IPS-NIHi11 (cell line): ENCODE measurements at places on chromosomes 11 and 22.
A peak's percentile ranks its signal among the peaks of the same experiment; 100 is the strongest.

- DNase-seq: no peak
Measured at GRCh38 chr22:22070371-22070824, 87.8 kb upstream of the TOP3B start.

DNA sequence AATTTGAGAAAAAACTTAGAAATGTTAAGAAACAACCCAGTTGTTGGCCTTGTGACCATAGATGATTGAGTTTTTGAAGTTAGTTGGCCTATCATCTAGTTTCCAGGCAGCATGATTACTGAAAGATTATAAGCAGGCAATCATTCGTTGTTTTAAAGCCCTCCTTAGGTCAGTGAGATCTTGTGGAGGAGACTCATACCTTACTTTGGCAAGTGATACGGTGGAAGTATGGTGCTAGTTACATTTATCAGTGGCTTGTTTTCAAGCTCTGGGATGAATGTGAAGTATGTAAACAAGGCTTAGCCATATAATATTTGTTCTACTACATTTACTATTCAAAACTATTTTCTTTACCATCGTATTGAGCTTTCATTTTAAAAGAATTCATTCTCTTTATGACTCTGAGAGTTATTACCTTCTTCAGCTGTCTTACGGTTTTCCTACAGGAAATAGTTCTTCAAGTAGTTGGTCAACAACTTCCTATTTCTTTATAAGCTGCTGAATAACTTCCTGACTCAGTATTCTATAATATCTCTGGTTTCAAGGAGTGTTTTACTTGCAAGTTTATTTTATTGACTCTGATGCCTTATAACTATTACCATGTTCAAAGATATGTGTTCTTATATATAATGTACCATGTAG, 7.3 kb downstream of the YAP1 start:
- no peak for DNase-seq

GRCh38 chr11:126512741-126513715, 157.5 kb downstream of the ST3GAL4 start:
- no peak for DNase-seq

- peak; percentile 4 for DNase-seq
Measured at GRCh38 chr11:32615422-32615821, 31.8 kb downstream of the EIF3M start.

GRCh38 chr22:45271667-45272201, 13.0 kb upstream of the UPK3A start:
- DNase-seq: no peak

DNA sequence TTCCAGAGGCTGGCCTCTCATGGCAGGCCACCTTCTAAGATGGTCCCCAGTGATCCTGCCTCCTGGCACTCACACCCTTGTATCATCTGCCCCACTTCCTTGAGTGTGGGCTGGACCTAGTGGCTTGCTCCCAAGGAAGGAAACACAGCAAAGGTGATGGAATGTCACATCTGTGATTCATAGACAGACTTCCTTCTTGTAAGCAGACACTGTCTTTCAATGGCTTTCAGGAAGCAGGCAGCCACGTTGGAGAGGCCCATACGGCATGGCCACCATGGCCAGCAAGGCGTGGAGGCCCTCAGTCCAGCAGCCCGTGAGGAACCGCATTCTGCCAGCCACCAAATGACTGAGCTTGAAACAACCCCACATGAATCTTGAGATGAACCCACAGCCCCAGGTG, 11.3 kb downstream of the LMO1 start:
- no peak for DNase-seq

GRCh38 chr11:57493507-57494503, 21.7 kb downstream of the SLC43A1 start:
- DNase-seq: peak; percentile 79

DNA sequence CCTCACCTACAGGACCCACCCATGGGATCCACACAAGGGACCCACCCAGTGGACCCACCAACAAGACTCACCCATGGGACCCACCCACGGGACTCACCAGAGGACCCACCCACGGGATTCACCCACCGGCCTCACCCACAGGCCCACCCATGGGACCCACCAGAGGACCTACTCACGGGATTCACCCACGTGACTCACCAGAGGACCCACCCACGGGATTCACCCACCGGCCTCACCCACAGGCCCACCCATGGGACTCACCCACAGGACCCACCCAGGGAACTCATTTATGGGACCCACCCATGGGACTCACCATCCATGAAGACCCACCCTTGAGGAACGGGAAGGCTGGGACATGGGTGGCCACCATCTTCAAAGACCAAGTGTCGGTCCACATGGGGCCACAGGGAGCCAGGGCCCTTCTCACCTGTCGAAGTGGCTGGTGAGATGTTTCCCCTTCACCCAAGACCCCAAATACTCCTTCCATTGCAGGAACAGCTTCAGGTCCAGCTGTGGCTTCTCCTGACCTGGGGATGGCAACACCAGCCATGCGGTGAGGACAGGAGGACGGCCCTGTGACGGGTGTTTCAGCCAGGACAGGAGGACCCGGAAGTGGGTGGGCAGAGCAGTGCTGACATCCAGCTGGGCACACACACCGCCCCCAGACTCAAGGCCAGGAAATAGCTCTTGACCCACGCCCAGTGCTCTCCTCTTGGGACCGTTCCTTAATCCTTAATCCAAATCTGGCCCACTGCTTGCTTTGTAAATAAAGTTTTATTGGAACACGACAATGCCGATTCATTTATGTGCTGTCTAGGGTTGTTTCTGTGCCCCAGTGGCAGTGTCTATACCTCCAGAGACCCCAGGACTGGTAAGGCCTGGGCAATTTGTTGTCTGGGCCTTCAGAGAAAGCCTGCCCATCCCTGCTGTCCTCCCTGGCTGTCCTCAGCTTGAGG, 1005.1 kb downstream of the BRD1 start:
- DNase-seq: no peak

DNA sequence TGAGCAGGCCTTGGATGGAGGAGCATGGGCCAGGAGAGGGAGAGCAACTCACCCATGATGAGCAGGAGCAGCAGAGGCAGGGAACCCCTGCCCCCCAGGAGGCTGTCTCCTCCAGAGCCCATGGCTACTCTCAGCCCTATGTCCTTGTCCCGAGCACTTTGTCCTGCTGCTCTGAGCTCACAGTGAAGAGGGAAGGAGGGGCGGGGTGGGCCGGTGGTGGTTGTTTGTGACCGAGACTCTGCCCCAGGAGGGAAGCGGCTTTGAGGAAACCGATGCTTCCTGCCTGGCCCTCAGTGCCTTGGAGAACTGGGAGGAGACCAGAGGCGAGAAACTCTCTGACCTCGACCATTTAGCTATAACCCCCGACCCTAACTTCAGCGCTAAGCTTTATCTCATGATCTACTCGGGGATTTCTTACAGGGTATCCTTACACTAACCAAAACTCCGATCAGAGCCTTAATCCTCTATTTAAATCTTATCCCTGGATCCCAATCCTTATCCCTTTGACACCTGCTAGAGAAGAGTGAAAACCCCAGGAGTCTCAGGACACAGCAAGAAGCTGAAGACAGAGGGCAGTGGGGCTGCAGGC, at the start of gene ROBO4:
ROBO4 (minus strand) TSS at position 192 of the 589 bp plus-strand sequence; CDS start at position 122, 70 bp downstream.
- DNase-seq: no peak

DNA sequence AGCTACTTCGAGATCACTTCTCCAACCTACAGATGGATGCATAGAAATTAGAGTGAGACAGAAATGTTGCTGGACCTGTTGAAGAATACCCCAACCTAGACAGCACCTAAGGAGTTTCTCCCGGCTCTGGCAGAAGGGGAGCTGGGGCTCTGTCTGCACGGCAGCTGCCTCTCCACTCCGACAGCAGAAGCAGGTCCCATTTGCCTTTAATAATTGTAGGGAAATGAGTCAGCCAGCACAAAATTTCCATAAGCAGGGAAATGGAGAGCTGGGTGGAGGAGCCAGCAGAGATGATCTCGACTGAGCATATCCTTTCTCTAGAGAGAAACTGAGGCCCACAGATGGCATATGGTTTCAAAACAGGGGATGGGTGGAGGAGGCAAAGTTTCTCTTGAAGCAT, 80.1 kb downstream of the EFCAB6 start:
- DNase-seq: no peak

DNA sequence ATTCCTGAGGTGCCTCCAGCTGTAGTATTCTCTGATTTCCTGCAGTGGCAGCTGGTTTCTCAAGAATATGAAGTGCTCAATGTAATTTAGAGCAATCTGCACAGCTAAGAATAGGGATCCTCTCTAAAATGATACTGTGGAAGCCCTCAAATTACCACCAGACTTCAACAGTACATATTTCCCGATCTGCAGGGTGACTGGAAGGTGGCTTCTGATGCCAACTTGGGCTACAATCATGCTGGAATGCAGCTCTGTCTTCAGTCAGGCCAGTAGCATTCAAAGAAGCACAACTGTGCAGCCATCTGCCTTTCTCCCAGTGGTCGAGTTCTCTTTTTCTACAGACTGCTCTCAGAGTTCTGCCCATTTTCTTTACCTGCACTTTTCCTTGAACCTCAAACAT, 55.5 kb upstream of the CD5 start:
- DNase-seq: no peak

- DNase-seq: peak; percentile 50
Measured at GRCh38 chr22:27075028-27075678, 417.8 kb downstream of the MIAT start.

GRCh38 chr11:84106541-84106940, 820.4 kb upstream of the CCDC90B start:
- no peak for DNase-seq

DNA sequence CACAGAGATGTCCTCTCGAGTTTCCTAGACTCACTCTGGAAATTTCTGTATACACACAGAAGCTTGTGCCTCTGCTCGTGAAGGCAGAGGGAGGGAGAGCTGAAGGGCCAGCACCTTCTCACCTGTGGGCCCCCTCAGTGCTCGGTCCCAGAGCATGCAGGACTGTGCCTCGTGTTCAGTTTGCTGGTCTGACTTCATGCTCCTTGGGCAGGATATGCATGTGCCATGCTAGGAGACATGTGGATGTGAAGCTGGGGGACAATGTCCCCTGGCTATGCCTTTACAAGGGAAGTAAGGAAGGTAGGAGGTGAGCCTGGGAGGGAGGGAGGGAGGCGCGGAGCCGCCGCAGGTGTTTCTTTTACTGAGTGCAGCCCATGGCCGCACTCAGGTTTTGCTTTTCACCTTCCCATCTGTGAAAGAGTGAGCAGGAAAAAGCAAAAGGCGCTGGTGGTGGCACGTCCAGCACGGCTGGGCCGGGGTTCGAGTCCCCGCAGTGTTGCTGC, 22.6 kb downstream of the NEAT1 start:
- DNase-seq: no peak

DNA sequence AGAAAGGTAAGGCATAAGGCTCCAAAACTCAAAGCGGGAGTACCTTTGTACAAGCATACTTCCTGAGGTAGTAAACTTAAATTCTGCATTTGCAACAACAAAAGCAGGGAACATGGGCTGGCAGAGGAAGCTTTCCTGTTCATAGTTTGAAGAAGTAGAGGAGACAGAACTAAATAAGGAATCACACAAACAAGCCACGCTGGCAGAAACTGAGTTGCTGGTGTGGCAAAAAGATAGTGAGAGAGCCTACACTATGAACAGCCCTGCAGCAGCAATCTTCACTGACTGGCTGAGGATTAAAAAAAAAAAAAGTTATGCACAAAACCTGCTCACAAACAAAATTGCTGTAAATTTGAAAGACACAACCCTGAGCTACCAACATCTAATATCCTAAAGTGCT, 46.5 kb downstream of the FCHSD2 start:
- no peak for DNase-seq

GRCh38 chr11:101553891-101554292, 29.9 kb downstream of the TRPC6 start:
- no peak for DNase-seq

GRCh38 chr11:126282361-126282735, 545 bp upstream of the TIRAP start:
- peak; percentile 72 for DNase-seq

DNA sequence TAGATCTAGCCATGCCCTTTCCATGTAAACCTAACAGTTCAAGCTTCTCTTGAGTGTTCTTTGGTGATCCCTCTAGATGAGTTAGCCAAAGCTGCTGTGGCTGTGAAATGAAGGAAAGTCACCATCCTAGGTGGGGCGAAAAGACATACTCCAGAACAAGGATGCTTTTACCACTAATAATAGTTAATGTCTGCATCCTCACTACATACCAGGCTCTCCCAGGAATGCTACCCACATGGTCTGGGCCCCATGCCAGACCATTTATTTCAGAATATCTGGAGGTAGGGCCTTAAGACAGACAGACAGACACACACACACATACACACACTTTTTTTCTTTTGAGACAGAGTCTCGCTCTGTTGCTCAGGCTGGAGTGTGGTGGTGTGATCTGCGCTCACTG, 14.7 kb downstream of the ABTB2 start:
- DNase-seq: no peak

- DNase-seq: no peak
Measured at GRCh38 chr11:84541731-84542340, 1085.3 kb downstream of the DLG2 start.

DNA sequence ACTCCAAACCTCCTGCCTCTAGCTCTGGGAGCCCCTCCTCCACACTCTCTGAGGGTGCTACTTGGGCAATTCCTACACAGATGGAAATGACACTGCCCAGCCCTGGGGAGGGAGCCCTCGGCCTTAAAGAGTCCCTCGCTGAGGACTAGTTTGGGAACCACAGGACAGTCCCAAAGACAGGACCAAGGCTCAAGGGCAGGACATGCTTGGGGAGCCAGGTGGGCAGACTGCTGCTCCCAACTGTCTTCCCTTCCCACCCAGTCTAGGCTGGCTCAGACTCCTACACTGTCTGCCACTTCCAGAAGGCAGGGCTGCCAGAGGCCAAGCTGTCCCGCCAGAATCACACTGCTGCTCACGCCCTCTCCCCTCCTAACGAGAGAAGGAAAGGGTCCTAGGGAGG, 9.8 kb downstream of the ARRB1 start:
- DNase-seq: no peak

- DNase-seq: no peak
Measured at GRCh38 chr22:23236026-23236425, 55.7 kb downstream of the BCR start.
